ENCODE measurements at places on chromosomes 3 and 15. TPM values are rescaled to one million over a fixed set of nuclear protein-coding genes. Genes with fewer than 3 reads are reported as not detected.
A peak's percentile ranks its signal among the peaks of the same experiment; 100 is the strongest.

Gene GPR149
- not detected for total RNA-seq

Gene DPPA2
- total RNA-seq, result not detected

DNA sequence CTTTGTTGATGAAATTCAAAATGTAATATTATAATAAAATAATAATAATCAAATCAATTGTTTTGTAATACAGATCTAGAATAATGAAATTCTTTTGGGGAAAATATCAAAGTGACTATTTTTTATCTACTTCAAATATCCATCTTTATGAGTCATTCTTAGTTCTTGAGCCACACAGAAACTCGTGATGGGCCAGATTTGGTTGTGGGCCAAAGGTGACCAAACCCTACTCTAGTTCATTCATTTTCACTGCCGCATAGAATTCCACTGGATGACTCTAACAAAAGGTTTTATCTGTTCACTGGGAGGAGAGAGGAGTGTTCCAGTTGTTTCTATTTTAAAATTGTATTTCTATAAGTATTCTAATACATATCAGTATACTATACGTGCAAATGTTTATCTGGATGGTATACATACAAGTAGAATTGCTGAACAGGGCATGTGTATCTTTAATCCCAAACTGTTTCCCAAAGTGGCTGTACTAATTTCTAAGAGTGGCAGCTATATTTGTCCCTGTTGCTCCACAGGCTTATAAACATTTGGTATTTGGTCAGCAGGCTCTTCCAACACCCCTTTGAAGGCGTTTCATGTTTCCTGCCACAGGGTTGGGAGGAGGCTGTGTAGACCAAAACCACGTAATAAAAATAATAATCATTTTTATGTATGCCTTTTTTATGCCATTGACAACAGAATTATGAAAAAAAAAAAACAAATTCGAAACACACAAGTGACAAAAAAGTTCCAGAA, 7.3 kb upstream of the RTP3 start:
- peaks cover 12% of the 10 kb centered on the region for H3K27me3 ChIP-seq
- H3K27ac ChIP-seq, result no peak overlapping the region
- no peak overlapping the region for H3K4me3 ChIP-seq

DNA sequence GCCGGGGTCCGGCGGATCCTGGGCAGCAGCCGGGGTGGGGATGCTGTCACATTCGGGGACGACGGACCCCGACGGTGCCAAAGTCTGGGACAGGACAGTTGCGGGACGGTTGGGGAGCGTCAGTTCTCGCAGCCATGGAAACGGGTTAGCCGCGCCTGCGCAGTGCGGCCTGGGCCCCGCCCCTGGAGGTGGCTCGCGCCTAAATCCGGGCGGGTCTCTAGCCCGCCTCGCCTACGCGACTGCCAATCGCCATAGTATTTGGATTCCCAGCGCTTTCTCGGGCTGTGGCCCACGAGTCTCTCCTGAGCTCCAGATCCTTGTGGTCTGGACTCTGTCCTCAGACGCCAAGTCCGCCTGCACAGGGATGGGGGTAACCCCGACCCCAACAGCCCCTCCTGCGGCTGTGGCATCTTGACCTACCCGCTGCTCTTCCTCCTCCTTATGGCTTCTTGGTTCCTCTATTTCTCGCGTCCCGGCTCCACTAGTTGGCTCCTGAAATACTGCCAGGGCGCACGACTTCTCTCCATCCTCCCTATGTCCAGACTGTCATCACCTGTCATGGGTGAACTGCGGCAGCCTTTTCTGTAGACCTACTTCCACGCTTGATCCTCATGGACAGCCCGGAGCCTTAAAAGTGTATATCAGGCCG, at the start of gene ZMYND10:
Gene ZMYND10, minus strand, starts transcription at position 147 of the 649 bp plus-strand sequence. CDS start 153 bp downstream, outside the sequence.
- peak within 1 kb of the TSS; percentile 63 for H3K4me3 ChIP-seq
- H3K36me3 ChIP-seq, result peaks cover 20% of the 10 kb centered on the region
- no peaks in the 10 kb centered on the region for H3K27me3 ChIP-seq
- H3K27ac ChIP-seq, result peak within 1 kb of the TSS; percentile 62
- H3K4me1 ChIP-seq, result peaks cover 68% of the 10 kb centered on the region

- no peaks in the 10 kb centered on the region for H3K4me1 ChIP-seq
- H3K27ac ChIP-seq, result no peak overlapping the region
- H3K36me3 ChIP-seq, result no peaks in the 10 kb centered on the region
Observed at GRCh38 chr3:194165271-194166018, 29.5 kb downstream of the HES1 start.

All from activated CD4-positive, alpha-beta T cell treated with anti-CD3 and anti-CD28 coated beads, Interleukin-2, amount 10 ng/mL, durations not matched to agents 7 days and 5 days (primary cell).